GM23248 (cell line): ENCODE measurements at places on chromosomes 2 and 18. TPM values are rescaled to one million over a fixed set of nuclear protein-coding genes. Genes with fewer than 3 reads are reported as not detected.
A peak's percentile ranks its signal among the peaks of the same experiment; 100 is the strongest.

Gene SOX11
- under 0.01 and 0.13 TPM in 2 replicates for total RNA-seq

DNA sequence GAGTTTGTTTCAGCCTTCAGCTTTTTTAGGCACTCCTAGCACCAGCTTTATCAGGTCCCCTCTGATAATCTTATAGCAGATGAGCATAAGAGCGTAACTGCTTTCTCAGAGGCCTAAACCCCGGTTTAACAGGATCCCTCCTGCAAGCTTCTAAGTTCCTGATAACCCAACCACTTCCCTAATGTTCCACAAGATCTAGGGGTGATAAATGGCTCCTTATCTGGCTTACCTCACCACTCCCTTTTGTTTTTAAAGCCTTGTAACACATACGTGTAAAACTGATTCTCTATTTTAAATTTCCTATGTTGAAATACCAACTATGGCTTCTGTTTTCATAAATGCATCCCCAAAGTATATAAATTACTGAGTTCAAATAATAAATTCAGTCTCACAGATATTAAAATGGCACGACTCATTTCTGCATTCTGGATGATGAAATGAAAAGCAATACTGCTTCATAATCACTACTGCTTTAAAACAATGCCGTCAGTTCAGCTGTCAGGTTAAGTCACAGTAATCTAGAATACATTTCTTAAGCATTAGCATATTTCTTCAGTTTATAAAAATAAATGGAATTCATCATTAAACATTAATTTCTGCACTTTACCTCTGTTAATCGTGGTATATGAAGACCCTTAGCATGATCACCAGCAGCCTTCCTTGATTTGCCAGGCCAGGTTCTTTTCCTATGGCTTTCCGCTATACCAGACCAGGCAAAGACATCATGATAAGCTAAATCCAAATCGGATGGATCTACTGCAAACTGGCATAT lies 126.3 kb downstream of the C2orf74 start:
- DNase-seq, result peak; percentile 19

DNA sequence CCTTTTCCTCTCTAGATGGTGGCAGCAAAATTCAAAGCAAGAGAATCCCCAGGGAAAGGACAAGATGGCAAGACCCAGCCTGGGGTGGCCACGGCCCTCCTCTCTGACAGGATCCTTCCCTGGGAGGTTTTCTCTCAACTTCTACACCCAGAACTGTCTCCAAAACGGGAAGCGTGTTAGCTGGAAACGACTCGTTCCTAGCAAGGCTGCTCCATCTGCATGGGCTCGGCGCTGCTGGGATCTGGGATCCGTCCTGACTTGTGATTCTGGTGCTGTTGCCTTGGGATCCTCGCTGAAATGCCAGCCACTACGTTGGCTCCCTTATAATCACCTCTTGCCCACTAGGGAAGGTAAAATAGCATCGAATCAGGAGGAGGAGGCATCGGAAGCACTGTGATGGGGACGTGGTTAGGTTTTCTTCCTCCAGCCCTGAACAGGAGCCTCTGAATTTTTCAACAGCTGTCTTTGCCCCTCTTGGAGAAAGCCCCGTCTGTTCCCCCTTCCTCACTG lies 514.8 kb upstream of the MYT1L start:
- no peak for DNase-seq

DNA sequence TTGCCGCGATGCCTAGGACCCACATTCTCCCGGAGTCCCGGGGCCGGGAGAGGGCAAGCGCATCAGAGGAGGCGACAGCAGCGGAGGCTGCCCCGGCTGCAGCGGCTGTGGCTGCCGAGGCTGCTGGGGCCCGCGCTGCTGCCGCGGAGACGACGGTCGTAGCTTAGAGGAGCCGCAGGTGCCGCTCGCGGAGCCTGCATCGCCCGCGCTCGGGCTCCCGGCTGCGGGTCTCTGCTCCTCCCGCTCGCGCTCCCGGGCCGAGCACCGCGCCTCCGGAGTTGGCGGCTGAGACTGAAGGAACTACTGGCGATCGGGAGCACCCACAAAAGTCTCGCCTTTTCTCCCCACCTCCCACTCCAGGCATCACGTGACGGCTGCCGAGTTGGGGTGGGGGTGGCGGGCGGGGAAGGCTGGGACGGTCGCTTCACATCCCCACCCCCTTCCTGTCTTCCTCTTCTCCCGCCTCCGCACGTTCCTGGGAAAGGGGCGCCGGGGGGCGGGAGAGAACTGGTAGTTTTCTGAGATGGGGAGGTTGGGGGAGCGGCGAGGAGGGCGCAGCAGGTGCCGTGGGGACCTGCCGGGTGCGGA lies at the start of gene LYPD1:
Gene LYPD1 (minus strand): TSS at position 298 of the 588 bp plus-strand sequence. CDS start 273 bp downstream, at position 25.
- peak; percentile 38 for DNase-seq

DNA sequence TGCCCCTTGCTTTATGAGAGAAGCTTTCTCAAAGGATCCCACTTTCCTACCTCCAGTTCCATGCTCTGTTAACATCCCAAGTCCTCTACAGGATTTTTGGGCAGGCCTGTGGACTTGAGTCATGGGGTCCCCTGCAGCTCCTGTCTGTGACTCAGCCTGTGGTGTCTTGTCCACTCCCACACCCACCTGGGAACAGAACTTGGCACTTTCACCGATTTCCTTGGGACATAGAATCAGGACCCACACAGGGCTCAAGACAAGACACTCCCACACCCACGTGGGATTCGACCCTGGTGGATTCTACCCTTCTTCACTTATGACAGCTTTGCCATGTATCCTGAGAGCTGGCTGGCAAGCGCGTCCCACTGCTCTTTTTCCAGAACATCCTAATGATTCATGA lies 30.7 kb upstream of the HDAC4 start:
- DNase-seq, result peak; percentile 9

GRCh38 chr2:86211033-86211795 lies 12.0 kb downstream of the MRPL35 start:
- DNase-seq, result no peak
